Activated CD8-positive, alpha-beta memory T cell treated with anti-CD3 and anti-CD28 coated beads, Interleukin-2, amount 10 ng/mL, durations not matched to agents 7 days and 5 days (primary cell): ENCODE measurements at places on chromosomes 1 and 21.

DNA sequence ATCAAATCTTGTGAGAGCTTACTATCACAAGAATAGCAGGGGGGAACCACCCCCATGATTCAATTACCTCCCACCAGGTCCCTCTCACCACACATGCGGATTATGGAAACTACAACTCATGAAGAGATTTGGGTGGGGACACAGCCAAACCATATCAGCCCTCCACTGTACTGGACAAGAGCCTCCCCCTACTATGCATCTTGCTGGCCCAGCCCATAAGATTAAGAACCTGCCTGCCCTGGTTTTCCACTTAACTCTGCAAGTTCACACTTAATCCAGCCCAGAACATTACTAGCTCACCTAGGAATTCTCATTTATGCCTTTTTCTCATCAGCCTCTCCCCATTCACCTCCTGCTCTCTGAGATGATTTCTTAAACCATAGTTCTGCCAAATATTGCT is 18.0 kb upstream of the FBXO28 start:
- no peak for DNase-seq

GRCh38 chr1:170218257-170218650 is 72.5 kb downstream of the NTMT2 start:
- DNase-seq: no peak

DNA sequence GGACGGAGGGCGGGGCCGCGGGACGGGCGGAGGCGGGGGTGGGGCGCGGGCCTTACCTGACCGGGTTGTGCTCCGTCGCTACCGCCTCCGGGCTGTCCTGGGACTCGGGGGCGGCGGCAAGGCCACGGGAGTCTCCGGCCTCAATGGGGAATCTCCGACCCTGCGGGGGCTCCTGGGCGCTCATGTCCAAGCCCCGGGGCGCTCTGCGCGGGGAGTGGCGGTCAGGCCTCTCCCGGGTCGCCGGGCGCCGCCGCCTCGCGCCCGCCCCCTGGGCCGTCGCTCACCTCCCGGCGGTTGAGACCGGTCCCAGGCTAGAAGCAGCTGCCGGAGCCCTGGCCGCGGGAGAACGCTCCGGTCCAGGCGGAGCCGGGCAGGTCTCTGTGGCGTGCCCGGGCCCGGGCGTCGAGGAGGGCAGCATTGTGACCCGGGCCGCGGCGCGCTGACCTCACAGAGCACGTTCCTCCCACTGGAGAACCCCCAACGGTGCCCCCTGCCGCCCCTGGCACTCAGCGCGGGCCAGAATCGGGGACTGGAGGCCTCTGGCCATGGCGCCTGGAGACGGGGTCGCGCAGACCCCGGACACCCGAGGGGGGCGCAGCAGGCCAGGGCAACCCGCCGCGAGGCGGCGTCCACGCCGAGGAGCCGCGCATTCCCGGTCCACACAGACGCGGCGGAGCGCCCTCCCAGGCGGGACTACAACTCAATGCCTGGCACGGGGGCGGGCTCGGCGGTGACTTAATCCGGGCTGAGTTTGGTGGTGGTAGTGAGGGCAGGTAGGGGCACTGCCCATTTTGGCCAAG is 411 bp downstream of the FAM229A start:
- DNase-seq: no peak

- DNase-seq: no peak
Measured at GRCh38 chr1:47979724-47980123, 17.5 kb downstream of the TRABD2B start.

GRCh38 chr1:66250478-66250877 is 283.5 kb upstream of the SGIP1 start:
- no peak for DNase-seq

- no peak for DNase-seq
Measured at GRCh38 chr1:15681349-15682292, 2.5 kb upstream of the PLEKHM2 start.

DNA sequence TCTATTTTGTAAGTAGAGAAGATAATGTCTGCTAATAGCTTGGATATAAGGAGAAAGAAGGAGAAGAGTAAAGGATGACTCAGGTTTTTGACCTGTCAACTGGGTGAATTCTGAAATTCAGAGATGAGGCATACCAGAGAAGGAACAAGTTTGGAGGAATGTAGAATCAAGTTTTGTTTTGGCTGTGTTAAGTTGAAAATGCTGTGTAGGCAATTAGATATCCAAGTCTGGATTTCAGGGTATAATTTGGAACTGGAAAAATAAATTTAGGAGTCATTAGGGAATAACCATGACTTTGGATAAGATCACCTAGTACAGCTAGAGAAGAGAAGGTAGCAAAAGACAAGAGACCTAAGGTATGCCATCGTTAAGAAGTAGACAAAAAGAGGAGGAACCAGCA is 22.4 kb upstream of the GNG4 start:
- DNase-seq: no peak

GRCh38 chr1:243271996-243272395 is 16.2 kb downstream of the SDCCAG8 start:
- DNase-seq: no peak

GRCh38 chr1:233448109-233448689 is 120.7 kb downstream of the MAP3K21 start:
- DNase-seq: no peak

- no peak for DNase-seq
Measured at GRCh38 chr1:183081402-183082120, 58.3 kb downstream of the LAMC1 start.

DNA sequence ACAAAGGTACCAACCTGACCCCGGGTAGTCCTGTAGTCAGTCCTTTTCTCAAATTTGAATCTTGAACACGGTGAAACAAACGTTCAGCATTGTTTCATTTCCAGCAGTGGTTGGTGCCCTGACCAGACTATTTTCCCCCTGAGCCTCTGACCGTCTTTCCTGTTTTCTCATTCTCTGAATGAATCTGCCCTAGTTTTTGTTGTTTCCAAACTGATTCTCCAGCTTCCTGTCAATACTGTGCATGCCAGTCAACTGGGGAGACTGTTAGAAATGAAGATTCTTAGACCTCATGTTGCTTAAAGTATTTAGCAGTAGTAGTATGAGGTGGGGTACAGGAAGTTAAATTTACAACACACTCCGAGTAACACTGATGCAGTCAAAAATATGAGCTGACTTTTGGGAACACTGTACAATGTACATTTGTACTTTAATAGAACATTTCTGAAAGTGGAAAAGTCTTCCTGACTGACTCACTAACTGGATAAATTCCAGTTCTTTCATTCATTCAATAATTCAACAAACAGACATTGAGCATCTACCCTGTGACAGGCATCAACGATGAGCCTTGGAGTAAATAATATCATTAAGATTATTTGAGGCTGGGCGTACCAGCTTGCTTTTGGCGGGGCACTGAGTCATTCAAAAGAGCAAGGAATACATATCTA is 26.0 kb upstream of the ZRANB2 start:
- no peak for DNase-seq

DNA sequence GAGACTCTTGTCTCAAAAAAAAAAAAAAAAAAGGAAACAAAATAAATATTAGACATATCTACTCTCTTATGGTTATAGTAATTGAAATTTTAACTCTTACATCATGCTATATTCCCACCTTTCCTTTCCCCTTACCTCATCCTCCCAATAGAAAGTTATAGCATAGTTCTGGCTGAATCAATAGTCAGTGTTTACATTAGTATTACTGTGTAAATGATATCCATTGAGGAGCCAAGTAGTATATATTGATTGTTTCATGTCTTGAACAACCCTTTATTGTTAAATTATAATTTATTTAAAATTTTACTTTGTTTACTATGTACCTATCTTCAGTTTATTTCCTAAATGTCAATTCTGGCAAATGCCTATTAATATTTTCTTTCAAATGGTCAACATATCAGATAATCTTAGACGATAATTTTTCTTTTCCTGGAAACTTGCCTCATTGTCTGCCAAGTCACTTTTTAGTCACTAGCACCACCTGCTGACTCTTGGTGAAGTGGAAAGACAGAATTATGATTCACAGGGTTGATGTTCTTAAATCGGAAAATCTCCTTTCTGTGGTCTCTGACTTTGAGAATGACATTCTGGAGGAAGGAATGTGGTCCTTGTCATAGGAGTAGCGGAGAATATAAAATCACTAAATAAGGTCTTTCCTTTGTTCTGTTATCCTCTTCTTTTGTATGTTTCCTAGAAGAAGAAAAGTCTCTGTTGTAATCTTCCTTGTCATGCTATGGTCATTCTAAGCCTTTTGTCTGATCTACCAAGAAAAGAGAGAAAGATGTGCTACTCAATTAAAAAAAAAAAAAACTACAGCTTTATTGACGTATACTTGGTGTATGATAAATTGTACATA is 8.6 kb downstream of the HJV start:
- DNase-seq: peak; percentile 75

- no peak for DNase-seq
Measured at GRCh38 chr21:35824136-35824535, 236.2 kb downstream of the SETD4 start.

DNA sequence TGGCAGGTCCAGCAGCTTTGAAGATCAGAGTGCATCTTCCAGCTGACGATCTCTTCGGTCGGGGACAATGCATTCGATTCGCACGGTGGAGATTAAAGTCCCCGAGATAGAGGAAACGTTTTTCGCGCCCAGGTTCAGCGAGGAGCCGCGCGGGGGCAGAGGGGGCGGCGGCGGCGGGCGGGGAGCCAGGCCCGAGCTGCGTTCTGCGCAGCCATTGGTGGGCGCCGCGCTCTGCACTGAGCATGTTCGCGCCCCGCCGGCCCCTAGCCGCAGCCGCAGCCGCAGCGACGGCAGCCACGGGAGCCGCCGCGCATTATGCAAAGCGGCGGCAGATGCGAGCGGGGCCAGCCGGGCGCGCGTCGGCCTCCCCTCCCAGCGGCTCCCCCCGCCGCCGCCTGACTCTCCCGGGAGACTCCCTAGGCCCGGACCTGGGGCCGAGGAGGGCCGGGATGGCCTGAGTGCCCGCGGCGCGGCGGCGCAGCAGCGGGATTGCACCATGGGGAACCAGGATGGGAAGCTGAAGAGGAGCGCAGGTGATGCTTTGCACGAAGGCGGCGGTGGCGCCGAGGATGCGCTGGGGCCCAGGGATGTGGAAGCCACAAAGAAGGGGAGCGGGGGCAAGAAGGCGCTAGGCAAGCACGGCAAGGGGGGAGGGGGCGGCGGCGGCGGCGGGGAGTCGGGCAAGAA is at the start of gene FMN2:
Gene FMN2, plus strand, starts transcription at position 270 of the 687 bp plus-strand sequence. Its CDS starts 227 bp downstream, at position 497.
- DNase-seq: no peak

- no peak for DNase-seq
Measured at GRCh38 chr1:229942501-229942900, 124.5 kb upstream of the GALNT2 start.

- DNase-seq: no peak
Measured at GRCh38 chr1:40784771-40785151, 1.2 kb downstream of the KCNQ4 start.

- peak; percentile 76 for DNase-seq
Measured at GRCh38 chr1:36322786-36323635, 434 bp downstream of the EVA1B start.

DNA sequence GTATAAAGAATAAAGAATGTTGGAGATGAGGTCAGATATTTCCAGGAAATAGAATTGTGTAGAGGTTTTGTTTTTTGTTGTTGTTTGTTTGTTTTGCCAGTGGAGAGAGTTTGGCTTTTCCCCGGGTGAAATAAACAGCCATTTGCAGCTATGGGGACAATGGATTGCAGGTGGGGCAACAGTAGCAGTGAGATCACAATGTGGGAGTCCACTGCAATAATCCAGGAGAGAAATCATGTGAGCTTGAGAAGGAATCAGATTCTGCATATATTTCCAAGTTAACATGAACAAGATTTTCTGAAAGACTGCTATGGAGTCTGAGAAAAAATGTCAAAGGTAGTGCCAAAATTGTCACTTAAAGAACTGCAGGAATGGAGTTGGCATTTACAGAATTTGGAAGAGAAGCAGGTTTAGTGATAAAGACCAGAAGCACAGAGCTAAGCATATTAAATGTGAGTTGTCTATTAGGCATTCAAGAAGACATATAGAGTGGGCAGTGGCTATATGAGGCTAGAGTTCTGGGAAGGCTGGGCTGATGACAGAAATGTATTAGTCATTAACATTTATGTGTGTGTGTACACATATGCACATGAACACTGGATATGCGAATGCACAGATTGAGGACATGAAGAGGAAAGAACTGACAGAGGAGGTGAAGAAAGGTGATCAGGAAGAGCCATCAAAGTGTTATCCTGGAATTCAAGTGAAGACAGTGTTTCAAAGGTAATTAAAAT is 729.6 kb upstream of the PTBP2 start:
- DNase-seq: no peak

GRCh38 chr21:34722684-34723300 is 54.0 kb downstream of the CLIC6 start:
- no peak for DNase-seq

- DNase-seq: no peak
Measured at GRCh38 chr1:59314776-59315528, 18.1 kb downstream of the FGGY start.

GRCh38 chr1:169676001-169676400 is 35.4 kb downstream of the SELL start:
- DNase-seq: no peak
